ENCODE measurements at places on chromosomes 16 and 17.

DNA sequence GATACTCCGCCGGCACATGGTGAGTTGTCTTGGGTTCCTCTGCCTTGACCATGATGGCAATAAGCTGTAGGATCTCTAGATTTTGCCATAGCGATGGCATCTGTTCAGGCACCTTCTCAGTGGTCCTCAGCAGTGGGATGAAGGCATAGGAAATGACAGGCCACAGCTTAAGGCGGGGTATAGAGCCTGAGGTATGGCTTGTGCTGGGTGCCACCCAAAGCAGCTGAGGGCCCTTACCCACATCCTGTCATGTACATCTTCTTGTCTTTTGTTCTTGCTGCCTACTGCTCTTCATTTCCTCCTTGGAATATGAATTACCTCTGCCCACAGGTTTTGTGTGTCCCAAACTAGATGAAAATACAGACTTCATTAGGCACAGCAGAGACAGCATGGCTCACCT, 29.5 kb downstream of the KAT7 start:
- no peak for DNase-seq

- DNase-seq: no peak
These were observed 55.7 kb upstream of the CACNG5 start for GRCh38 chr17:66779237-66779606.

DNA sequence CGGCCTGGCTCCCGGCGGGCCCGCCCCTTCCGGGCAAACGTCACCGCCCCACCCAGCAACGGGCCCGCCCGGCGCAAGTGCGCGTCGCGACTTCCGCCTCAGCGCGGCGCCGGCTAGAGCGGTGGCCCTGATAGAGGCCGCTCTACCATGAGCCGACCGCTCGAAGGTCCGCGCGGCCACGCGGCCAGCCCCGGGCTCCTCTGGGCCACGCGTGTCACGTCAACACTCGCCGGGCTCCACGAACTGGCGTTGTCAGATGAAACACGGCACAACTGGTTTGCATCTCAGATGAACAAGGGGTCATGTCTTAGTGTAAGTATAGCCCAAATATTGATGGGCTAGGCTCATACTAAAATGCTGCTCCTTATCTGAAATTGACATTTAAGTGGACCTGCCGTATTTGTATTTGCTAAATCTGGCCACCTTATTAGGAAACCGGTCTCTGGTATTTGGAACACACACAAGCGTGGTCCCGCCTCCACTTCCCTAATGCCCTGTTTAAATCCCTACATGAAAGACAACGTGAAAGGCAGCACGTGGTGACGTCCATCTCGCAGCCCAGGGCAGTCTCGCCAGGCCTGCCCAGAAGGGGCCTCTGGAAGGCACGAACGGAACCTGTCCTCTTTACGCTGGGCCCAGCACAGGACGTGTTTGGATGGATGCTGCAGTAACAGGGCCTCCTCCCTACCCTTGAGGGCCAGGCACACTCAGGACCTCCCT, at the start of gene ZNF598:
TSS of gene ZNF598 (minus strand) at position 31 of the 720 bp plus-strand sequence.
- DNase-seq: no peak

- no peak for DNase-seq
These were observed 65.9 kb downstream of the CDYL2 start for GRCh38 chr16:80738521-80738920.

DNA sequence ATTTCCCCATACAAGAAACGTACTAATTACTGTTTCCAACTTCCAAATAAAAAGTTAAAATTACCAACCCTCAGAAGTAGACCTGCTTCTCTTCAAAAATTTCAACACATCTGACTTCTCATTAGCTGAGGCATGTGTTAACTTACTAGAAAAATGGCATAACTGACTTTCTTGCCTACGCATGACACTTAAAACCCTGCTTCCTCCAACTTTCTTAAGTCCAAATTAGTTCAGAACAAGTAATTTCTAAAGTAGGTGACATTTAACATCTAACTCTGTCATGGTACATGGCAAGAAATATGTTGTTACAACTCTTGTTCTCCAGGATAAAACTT, 6.7 kb downstream of the USP7 start:
- DNase-seq: no peak

DNA sequence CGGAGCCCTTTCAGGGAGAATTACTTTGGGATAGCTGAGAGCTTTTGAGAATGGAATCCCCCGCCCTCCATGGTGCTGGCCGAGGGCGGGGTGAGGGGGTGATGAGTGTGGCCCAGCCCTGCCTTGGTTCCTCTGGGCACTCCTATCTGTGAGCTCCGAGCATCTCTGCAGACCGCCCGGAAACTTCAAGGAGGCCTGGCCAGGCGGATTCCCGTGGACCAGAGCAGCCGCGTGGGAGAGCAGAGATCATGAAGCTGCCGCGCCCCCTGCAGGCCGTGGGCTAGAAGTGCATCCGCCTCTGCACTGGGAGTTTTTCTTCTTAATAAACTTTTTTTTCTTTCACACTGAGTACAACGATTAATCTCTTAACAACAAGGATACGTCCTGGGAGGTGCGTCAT, 392.9 kb upstream of the EEF2KMT start:
- no peak for DNase-seq

DNA sequence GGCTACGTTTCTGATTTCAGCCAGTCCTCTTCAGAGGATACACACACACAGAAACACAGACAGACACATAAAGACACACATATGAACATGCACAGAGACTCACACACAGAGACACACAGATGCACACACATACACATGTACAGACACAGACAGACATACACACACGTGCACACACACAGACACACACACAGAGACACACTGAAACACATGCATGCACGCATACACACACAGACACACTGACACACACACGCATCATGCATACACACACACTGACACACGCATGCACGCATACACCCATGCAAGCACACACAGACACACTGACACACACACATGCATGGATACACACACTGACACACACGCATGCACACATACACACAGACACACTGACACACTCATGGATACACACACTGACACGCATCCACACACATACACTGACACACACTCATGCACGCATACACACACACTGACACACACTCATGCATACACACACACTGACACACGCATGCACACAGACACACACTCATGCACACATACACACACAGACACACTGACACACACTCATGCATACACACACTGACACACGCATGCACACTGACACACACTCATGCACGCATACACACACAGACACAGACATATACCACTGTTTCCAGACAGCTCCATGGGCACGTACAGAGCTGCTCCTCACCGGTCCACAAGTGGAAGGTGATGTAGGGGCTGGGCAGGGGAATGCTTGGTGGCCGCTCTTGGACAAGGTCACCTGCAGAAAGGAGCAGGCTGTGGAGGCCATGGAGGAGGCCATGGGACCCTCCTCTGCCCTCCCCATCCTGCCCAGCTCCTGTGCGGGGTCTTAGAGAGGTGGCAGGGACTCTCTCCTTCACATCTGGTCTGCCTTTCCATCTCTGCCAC, 30.1 kb upstream of the MFSD6L start:
- DNase-seq: peak; percentile 50

DNA sequence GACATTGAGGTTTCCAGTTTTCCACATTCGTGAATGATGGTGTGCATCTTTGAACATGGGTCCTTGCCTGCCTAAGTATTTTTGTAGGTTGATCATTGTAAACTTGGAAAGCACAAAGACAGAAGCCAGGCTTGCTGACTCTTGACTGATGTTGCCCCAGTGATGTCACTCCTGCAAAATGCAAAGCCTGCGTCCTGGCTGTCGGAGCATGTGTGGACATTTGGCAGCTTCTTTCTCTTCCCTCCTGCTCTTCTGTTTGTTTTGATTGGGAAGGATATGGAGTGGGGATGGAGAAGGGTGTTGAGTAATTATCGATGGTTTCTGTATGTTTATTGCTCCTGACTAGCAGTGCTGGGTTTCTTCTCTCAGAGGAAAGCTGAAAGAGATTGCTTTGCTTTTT, 3.2 kb downstream of the NDE1 start:
- no peak for DNase-seq

GRCh38 chr17:28763137-28763799, 19.5 kb downstream of the TRAF4 start:
- DNase-seq: peak; percentile 13

- peak; percentile 93 for DNase-seq
These were observed at the start of gene BIRC5 for GRCh38 chr17:78214016-78214705. TSS of gene BIRC5 (plus strand) at chr17:78214253. CDS start at chr17:78214317, 64 bp downstream.

DNA sequence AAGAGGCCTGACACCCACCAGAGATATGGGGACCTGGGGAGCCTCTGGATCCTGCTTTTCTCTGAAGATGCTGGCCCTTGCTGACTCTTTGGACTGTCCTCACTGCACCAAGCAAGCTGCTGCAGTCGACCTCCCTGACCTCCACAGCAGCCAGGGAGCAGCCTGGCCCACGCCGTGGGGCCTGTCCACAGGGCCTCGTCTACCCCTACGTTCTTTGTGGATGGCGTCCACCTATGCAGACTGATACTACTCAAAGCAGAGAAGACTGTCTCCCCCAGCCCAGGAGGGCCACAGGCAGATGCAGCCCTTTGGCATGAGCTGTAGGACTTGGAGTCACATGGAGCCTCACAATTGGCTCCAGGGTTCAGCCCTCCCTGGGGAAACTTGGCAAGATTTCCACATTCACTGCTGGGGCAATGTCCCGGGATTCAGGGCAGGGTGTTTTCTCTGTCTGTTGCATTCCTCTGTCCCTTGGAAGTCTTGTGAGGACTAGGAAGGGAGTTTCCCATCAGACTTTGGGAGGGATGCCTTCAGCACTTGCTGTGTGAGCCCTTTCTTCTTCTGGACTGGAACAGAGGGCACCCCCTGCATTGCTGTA, 152.2 kb downstream of the NTN1 start:
- DNase-seq: no peak

- peak; percentile 84 for DNase-seq
These were observed 50.9 kb upstream of the CLEC3A start for GRCh38 chr16:77971306-77972061.

GRCh38 chr17:75400326-75400939, 5.0 kb downstream of the GRB2 start:
- DNase-seq: no peak

GRCh38 chr16:27771201-27771910, 221.4 kb downstream of the KATNIP start:
- no peak for DNase-seq

DNA sequence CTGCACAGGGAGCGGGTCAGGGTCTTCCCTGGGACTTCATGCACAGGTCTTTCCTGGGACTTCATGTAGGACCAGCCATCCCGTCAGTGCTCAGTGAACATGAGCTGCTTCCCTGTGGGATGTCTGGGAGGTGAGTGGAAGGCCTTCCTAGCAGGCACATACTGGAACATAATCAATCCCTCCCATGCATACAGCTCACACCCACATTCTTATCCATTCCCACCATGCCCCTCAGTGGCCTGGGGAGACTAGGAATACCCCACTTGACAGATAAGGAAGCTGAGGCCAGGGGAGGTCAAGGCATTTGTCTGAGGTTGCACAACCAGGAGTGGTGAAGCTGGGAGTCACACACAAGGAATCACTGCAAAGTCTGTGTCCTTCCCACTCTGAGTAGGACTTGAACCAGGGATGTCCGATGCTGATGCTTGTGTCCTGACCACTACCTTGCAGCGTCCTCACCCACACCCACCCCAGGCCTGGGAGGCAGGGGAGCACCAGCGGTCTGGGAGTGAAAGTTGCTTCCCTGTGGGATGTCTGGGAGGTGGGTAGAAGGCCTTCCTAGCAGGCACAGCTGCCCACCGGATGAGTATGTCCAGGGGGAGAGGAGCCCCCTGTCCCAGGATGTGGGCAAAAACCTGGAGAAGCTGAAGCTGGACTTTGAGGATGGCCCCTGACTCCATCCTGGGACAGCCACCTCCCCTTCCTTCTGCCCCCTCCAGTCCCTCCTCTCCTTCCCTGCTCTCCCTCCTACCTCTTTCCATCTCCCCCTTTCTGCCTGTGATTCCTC, 1.0 kb upstream of the NLRC5 start:
- DNase-seq: peak; percentile 60

GRCh38 chr17:68603027-68603426, 1.9 kb upstream of the FAM20A start:
- no peak for DNase-seq

GRCh38 chr16:29985271-29985811, 10.1 kb downstream of the HIRIP3 start:
- peak; percentile 49 for DNase-seq

DNA sequence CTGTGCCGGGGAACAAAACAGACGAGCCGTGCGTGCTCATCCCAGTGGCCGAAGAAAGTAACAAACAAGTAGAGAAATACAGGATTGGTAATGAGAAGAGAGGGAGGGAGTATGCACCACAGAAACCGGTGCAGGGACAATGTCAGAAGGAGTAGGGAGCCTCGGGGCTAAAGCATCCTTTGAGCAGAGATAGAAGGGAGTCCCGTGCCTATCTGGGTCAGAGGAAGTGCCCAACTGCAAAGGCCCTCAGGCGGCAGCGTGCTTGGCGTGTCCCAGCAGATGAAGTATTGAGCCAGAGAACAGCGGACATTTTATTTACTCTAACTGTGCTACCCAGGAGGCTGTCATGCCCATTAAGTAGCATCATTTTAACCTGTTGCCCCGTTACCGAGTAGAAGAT, 114.9 kb upstream of the CACNG5 start:
- DNase-seq: no peak

GRCh38 chr16:46629331-46630219, 8.4 kb upstream of the SHCBP1 start:
- DNase-seq: no peak

- no peak for DNase-seq
These were observed 7.6 kb downstream of the CA10 start for GRCh38 chr17:52150935-52151334.

- peak; percentile 76 for DNase-seq
These were observed 496 bp downstream of the EZH1 start for GRCh38 chr17:42744283-42744805.

- no peak for DNase-seq
These were observed 51.7 kb downstream of the VAT1L start for GRCh38 chr16:77840093-77840492.

DNA sequence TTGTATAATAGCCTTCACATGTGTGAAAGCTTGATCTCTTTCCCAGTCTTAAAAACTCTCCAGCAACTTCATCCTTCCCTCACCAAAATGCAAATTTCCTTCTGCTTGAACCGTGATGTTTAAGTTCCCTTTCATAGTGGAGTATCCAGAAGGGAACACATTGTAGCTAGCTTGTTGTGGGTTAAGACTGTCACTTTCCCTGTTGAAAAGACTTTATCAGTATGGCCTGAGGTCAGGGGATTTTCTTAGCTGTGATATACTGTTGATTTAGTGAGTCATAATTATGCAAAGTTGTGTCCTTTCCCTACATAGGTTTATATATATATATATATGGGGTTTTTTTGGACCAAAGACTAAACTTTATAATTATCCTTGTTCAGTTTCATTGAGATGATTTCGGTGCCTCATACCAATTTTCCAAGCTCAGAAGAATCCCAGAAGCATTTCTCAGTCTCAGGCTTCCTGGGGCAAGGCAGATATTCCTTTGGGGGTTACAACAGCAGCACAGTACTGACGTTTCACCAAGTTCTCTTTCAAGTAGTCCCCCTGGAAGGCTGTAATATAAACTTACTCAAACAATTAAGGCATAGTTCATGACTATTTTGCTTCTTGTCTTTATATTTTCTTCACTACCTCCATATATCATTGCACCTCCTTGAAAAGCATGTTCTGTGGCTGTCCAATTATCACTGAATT, 35.7 kb downstream of the ESRP2 start:
- DNase-seq: no peak

Measured in suprapubic skin (tissue), 4 donors.